ENCODE measurements at places on chromosomes 12 and 14.

DNA sequence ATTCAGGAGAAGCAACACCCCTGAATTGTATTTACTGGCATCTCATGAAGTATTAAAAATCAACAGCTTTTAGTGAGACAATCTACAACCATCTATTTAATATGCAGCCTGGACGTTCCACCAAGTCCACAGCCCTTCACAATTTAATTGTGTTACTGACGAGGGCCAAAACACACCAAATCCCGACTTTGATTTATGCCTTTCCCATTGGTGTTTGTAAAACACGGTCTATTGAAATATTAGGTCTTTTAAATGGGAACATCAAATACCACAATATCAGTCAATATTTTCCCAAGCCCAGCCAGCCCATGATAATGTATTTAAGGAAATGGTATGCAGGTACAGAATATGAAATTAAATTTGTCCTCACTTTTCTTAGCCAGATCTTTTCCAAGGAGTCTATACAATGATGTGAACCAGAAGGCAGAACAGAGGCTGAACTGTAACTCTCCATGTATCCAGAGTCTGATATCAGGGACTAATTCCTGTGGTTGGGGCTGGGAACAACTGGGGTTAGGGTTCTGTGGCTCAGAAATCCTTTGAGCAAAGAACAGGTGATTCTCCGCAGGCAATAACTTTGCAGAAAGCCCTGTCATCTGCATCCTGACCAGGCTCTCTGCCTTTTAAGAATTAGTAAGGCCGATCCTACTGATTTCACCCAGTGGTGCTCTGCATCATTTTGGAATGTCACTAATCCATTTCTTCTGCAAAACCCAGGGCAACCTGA lies 179.3 kb upstream of the GZMB start:
- no peak for DNase-seq

- no peak for DNase-seq
Measured at GRCh38 chr14:22748206-22748605, 18.3 kb upstream of the OXA1L start.

- DNase-seq = no peak
Measured at GRCh38 chr12:98359856-98360255, 155.5 kb upstream of the TMPO start.

DNA sequence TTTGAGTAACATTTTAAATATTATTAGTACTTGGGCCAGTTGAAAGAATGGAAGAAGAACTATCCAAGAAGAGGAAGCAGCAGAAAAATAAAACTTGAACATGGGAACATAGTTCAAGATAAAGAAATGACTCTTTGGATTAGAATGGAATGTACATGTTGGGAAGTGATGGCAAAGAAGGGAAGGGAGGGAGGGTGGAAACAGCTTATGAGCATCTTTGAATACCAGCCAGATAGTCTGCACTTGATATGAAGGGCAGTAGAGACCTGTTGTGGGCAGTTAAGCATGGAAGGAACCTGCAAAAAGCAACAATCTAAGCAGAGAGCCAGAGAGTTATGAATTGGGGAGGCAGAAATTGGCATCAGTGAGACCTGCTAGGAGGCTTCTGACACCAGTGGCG lies 10.0 kb upstream of the IL22 start:
- no peak for DNase-seq

GRCh38 chr12:56518570-56518969 lies 3.0 kb upstream of the RBMS2 start:
- DNase-seq = no peak

DNA sequence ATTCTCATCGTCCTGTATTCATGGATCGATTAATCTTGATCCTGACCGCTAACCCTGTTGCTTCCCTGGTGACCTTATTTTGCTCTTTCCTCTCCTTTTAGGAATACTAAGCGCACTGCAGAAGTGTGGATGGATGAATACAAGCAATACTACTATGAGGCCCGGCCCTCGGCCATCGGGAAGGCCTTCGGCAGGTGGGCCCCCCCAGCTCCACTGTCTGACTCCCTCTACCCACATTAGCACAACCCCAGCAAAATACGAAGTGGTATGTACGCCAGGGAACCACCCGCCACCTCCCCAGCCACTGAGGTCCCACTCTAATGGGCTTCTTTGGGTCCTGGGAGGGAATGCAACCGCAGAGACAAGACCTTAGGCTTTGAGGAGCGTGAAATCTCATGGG lies 58.7 kb downstream of the ERH start:
- no peak for DNase-seq

- no peak for DNase-seq
Measured at GRCh38 chr14:52678591-52678990, 16.8 kb downstream of the ERO1A start.

GRCh38 chr12:72432037-72432604 lies 160.0 kb downstream of the TRHDE start:
- DNase-seq = no peak

- no peak for DNase-seq
Measured at GRCh38 chr12:130394906-130395305, 57.2 kb downstream of the PIWIL1 start.

DNA sequence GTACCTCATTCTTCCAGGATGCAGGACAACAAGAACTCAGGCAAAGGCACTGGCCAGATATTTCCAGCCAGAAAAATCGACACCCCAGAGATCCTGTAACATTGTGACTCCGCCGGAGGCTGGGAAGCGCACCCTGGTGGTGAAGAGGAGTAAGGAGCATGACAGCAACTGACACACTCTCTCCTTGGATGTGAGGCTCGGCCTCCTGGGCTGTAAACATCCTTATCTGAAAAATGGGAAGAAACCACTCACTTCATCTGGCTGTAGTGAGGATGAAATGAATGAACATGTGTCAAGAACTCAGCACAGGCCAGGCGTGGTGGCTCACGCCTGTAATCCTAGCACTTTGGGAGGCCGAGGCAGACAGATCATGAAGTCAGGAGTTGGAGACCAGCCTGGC lies 27.5 kb downstream of the TCHP start:
- peak; percentile 76 for DNase-seq

DNA sequence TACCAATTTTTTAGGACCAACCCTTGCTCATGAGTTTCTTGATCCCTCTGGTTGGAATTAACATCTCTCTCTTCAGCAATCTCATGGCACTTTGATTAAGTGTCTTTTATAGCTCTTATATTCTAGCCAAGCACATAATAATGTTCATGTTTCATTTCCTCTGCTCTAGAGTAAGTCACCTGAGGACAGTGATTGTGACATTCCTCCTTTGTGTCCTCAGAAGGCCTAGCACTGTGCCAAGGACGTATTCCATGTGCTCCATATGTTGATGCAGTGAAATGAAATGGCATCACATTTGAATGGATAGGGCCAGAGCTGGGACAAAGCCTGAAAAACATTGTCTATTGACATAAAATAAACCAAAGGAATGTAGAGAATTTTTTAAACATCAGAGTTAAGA lies 322.8 kb upstream of the PRICKLE1 start:
- DNase-seq = no peak

DNA sequence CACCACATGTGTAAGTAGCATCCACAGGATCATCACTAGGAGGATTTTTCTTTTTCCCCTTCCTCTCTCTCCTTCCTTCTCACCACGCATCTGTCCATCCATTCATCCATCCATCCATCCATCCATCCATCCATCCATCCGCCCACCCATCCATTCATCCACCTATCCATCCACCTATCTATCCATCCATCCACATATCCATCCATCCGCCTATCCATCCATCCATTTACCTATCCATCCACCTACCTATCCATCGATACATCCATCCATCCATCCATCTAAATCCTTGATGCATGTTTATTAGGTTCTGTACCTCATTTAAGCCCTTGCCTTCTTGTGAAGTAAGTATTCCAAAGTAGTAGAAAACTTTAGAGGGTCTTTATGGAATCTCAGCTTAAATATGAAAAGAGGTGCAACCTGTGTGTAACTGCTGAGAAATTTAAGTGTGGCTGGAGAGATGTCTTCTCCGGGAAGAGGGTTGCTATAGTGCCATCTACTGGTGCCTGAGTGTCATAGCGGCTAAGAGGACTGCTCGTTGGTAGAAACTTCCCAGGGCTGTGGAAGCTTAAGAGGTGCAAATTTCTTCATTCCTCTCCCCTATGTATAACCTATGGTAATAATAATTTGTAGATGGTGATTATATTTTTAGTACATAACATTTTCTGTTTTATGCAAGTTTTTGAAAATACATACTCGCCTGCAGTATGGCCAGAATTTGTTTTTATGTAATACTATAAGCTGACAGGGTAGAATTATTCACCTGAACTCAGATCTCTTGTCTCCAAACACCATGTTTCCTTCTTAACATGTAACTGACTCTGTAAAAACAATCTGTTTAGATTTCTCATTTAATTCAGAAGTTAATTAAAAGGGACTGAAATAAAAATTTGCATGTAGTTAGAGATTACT lies 46.0 kb downstream of the MYO1H start:
- peak; percentile 69 for DNase-seq

DNA sequence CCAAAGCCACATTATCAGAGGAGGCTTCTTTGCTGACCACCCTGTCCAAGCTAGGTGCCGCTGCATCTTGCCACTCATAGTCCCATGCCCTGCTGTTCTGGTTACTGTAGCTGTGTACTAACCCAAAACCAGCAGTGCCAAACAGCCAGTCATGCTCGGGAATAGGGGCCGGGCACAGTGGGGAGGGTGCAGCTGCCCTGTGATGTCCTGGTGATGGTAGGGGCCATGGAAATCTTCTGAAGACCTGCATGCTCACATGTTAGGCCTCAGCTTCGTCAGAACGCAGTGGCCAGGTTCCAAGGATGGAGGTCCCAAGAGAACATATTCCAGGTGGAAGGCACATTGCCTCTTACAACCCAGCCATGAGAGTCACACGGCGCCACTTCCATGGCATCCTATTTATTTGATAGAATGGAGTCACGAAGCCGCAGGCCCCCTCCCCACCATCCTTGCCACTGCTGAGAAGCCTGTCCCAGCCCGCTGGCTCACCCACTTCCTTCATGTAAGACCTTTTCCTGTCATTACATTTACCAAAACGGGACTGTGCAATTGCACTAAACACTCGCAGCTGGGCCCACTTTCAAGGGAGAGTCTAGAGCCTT lies 48.5 kb downstream of the FAM222A start:
- peak; percentile 9 for DNase-seq

DNA sequence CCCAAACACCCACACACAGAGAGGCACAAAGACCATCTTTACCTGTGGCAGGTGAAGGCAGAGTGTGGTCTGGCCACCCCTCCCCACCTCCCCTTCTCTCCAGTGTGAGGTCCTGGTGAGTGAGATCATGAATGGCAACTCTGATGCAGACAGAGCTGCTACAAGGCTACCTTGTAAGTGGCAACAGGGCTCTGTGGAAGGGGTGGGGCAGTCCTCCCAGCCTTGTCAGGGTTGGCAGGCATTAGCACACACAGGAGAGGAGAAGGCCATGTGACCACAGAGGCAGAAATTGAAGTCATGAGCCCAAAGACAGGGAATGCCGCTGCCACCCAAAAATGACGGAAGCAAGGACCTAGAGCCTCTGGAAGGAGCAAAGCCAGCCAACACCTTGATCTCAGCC lies 30.7 kb downstream of the VWF start:
- no peak for DNase-seq

- DNase-seq = no peak
Measured at GRCh38 chr14:92924247-92924646, 1.3 kb downstream of the CHGA start.

- DNase-seq = no peak
Measured at GRCh38 chr14:102279688-102280348, 25.1 kb downstream of the MOK start.

DNA sequence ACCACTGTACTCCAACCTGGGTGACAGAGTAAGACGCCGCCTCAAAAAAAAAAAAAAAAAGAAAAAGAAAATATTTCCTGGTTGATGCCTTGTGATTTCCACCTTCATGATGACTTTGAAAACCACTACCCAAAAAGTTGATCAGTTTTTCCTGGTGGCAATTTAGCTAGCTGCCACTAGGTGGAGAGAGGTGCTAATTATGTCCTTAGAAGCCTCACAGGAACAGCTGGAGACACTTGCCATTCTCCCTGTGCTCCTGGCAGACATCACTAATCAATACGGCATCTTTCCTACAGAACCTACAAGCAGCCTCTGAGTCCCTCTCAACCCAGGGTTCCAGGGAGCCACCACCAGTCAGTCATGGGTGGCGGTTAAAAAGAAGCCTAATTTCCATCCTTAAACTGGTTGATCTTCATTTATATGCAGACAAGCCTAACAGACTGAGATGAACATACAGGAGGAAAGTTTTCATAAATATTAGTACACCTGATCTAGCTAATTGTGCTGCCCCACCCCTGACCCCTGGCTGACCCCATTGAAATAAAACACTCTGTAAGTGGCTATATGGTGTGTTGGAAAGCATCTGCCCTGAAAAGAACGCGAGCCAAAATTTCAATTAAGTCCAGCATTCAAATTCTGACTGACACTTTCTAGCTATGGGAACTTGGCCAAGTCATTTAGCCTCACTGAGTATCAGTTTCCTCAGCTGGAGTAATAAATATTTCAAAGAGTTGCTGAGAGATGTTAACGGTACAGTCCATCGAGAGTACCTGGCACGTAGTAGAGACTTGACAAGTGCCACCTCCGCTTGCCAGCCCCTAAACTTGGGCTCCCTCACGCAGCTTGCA lies 6.2 kb upstream of the OAS1 start:
- DNase-seq = peak; percentile 70

- peak; percentile 87 for DNase-seq
Measured at GRCh38 chr14:67426983-67427606, 15.1 kb upstream of the PLEK2 start.

- DNase-seq = no peak
Measured at GRCh38 chr12:93838193-93838592, 161.0 kb downstream of the CRADD start.

DNA sequence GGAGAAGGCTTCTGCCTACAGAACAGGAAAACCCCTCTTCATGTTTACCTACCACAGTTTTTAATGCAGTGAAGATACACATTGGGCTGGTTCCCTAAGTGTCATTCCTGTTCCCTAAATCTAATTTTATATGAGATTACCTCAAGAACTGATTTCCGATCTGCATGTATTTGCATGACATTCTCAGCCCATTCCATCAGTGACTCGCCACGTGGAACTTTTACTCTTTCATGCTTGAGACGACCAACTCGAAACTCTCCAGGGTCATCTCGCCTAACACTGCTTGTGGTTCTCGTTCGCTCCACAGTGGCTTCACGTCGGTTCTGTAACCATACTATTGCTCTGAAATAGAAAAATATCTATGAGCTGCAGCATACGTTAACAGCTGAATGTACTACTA lies 83.1 kb upstream of the STRN3 start:
- DNase-seq = no peak

- DNase-seq = no peak
Measured at GRCh38 chr12:108860443-108860842, 3.1 kb upstream of the SSH1 start.

GRCh38 chr12:62006076-62006732 lies 254.0 kb upstream of the USP15 start:
- no peak for DNase-seq

GRCh38 chr12:15883536-15883935 lies 1.3 kb downstream of the STRAP start:
- DNase-seq = no peak
